ENCODE measurements at places on chromosomes 3 and 15. TPM values are rescaled to one million over a fixed set of nuclear protein-coding genes. Genes with fewer than 3 reads are reported as not detected.

- DNase-seq: no peak
Observed at GRCh38 chr3:122021811-122022401, at the start of gene ILDR1. ILDR1 (minus strand) TSS chr3:122022247; CDS start chr3:122022077, 170 bp downstream.

DNA sequence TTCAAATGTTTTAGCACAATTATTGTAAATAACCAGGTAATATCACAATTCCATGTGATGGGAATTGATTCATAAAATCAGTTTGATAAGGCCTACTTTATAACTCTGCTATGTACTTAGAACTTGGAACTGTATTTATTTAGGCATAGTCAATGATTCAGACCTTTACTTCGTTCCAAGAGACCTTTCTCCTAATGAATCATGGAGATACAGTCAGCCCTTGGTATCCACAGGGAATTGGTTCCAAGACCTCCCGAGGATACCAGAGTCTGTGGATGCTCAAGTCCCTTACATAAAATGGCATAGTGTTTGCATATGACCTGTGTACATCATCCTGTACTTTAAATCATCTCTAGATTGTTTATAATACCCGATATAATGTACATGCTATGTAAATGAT lies 60.8 kb upstream of the UMPS start:
- DNase-seq: no peak

- DNase-seq: peak; percentile 55
Observed at GRCh38 chr3:11568503-11569155, 75.1 kb downstream of the VGLL4 start.

Gene APPL1
- 41.2 TPM for total RNA-seq
